ENCODE measurements at places on chromosomes 1 and 21. TPM values are rescaled to one million over a fixed set of nuclear protein-coding genes. Genes with fewer than 3 reads are reported as not detected.
A peak's percentile ranks its signal among the peaks of the same experiment; 100 is the strongest.

GJC2 gene
- total RNA-seq = 2.8 TPM

SYPL2 gene
- not detected for total RNA-seq

KRTAP19-8 gene
- not detected for total RNA-seq

MAP10 gene
- 1.1 TPM for total RNA-seq

MYBPH gene
- total RNA-seq = not detected

FAM163A gene
- not detected for total RNA-seq

FABP3 gene
- not detected for total RNA-seq

AKT3 gene
- 84.2 TPM for total RNA-seq

S100A14 gene
- total RNA-seq = not detected

- H3K27ac ChIP-seq = no peak overlapping the region
- no peaks in the 10 kb centered on the region for H3K4me1 ChIP-seq
- no peaks in the 10 kb centered on the region for H3K27me3 ChIP-seq
- no peak overlapping the region for H3K4me3 ChIP-seq
Observed at GRCh38 chr1:91761295-91761721, 124.6 kb downstream of the TGFBR3 start.

GRCh38 chr1:1155258-1155657, 18.4 kb upstream of the TTLL10 start:
- peaks cover 14% of the 10 kb centered on the region for H3K4me1 ChIP-seq
- H3K4me3 ChIP-seq = no peak overlapping the region
- H3K27me3 ChIP-seq = no peaks in the 10 kb centered on the region
- no peaks in the 10 kb centered on the region for H3K36me3 ChIP-seq
- H3K27ac ChIP-seq = no peak overlapping the region
- no peak for DNase-seq

GRCh38 chr1:92324784-92325183, 25.9 kb downstream of the RPAP2 start:
- H3K27me3 ChIP-seq = no peaks in the 10 kb centered on the region
- H3K4me1 ChIP-seq = no peaks in the 10 kb centered on the region
- H3K27ac ChIP-seq = no peak overlapping the region
- no peak overlapping the region for H3K4me3 ChIP-seq

DNA sequence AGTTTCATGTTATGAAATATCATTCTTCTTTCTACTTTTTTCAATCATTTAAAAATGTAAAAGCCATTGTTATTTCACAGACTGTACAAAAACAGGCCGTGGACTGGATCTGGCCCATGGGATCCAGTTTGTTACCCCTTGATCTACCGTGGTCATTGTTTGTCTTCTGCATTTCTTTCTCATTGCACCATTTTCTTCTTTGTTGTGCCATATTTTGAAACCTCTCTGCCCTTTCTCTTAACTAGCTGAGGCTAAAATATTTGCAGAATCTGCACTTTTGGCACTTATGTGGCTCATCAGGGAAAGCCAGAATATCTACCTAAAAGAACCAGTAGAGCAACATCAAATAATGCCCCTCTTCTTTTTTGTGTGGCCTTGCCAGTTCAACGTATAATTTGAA, 50.5 kb downstream of the DNAJC6 start:
- H3K4me3 ChIP-seq = no peak overlapping the region
- no peaks in the 10 kb centered on the region for H3K4me1 ChIP-seq
- DNase-seq = no peak

GRCh38 chr1:209831615-209832014, 3.8 kb downstream of the UTP25 start:
- peaks cover 18% of the 10 kb centered on the region for H3K4me1 ChIP-seq
- H3K4me3 ChIP-seq = no peak overlapping the region
- DNase-seq = no peak
- no peaks in the 10 kb centered on the region for H3K27me3 ChIP-seq
- H3K27ac ChIP-seq = no peak overlapping the region

- H3K36me3 ChIP-seq = no peaks in the 10 kb centered on the region
- H3K4me1 ChIP-seq = no peaks in the 10 kb centered on the region
- DNase-seq = no peak
- H3K27ac ChIP-seq = no peak overlapping the region
- peaks cover 3% of the 10 kb centered on the region for H3K27me3 ChIP-seq
Observed at GRCh38 chr1:162319493-162320175, 57.0 kb downstream of the SPATA46 start.

GRCh38 chr1:21725748-21726392, 56.7 kb upstream of the RAP1GAP start:
- no peaks in the 10 kb centered on the region for H3K4me1 ChIP-seq
- DNase-seq = no peak
- H3K27ac ChIP-seq = no peak overlapping the region
- no peak overlapping the region for H3K4me3 ChIP-seq
- no peaks in the 10 kb centered on the region for H3K27me3 ChIP-seq
- peaks cover 72% of the 10 kb centered on the region for H3K36me3 ChIP-seq

GRCh38 chr1:39387452-39387851, 104.0 kb upstream of the BMP8A start:
- no peak overlapping the region for H3K27ac ChIP-seq
- no peak for DNase-seq
- no peaks in the 10 kb centered on the region for H3K27me3 ChIP-seq

DNA sequence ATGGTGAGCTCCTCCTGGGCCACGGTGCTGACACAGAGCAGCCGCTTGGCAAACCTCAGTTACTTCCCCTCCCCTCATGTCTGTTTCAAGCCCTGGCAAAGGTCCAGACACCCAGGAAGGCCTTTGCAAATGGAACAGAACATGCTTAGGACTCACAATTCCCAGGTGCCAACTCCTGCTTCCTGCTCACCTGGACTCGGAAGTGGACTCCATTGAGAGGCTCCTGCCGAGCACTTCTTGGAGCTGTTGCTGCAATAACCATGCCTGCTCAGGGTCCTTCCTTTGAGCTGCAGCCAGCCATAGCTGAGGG, 10.7 kb downstream of the DCST2 start:
- no peaks in the 10 kb centered on the region for H3K27me3 ChIP-seq
- no peak for DNase-seq
- H3K27ac ChIP-seq = no peak overlapping the region
- H3K4me1 ChIP-seq = peaks cover 7% of the 10 kb centered on the region
- H3K36me3 ChIP-seq = peaks cover 2% of the 10 kb centered on the region
- no peak overlapping the region for H3K4me3 ChIP-seq

- peak within 1 kb of the TSS; percentile 49 for H3K27ac ChIP-seq
- H3K4me3 ChIP-seq = peak within 1 kb of the TSS; percentile 77
- no peaks in the 10 kb centered on the region for H3K36me3 ChIP-seq
- peak; percentile 82 for DNase-seq
- H3K27me3 ChIP-seq = no peaks in the 10 kb centered on the region
Observed at GRCh38 chr1:11934302-11935056, at the start of gene PLOD1. TSS of gene PLOD1 (plus strand) at chr1:11934717. CDS start at chr1:11934780, 63 bp downstream.

DNA sequence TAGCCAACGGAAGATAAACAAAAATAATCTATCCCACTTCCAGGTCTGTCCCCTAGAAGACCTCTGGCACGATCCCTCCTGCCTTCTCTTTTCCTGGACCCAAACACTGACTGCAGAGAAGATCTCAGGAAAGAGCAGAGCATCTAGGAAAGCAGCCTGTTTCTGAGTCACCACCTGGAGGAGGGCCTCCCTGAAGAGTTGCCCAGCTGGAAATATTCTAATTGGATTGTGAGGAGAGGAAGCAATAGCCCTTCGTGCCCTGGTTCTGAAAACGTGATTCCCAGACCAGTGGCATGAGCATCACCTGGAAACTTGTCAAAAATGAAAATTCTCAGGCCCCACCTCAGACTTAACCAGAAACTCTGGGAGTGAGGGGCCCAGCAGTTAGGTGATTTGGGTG, 411.1 kb downstream of the SETD4 start:
- H3K36me3 ChIP-seq = no peaks in the 10 kb centered on the region
- H3K4me1 ChIP-seq = no peaks in the 10 kb centered on the region
- DNase-seq = no peak
- H3K27me3 ChIP-seq = no peaks in the 10 kb centered on the region

- DNase-seq = no peak
- H3K27me3 ChIP-seq = no peaks in the 10 kb centered on the region
- H3K4me3 ChIP-seq = no peak overlapping the region
- no peaks in the 10 kb centered on the region for H3K36me3 ChIP-seq
- no peaks in the 10 kb centered on the region for H3K4me1 ChIP-seq
- H3K27ac ChIP-seq = no peak overlapping the region
Observed at GRCh38 chr21:45313015-45313414, 25.3 kb upstream of the POFUT2 start.

DNA sequence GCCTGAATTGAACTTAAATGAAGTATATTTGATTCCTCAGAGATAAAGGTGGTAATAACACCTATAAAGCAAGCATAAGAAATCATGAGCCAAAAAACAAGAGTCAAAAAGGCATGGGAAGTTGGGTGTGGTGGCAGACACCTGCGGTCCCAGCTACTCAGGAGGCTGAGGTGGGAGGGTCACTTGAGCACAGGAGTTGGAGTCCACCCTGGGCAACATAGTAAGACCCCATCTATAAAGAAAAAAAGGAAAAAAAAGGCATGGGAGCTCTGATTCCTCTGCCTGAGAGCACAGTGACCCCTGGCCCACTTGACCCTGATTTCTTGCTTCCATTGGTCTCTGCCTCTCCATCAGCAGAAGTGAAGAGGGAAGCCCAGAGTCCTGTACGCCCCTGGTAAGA, 40.3 kb downstream of the MT1HL1 start:
- no peaks in the 10 kb centered on the region for H3K27me3 ChIP-seq
- no peak overlapping the region for H3K27ac ChIP-seq
- no peak overlapping the region for H3K4me3 ChIP-seq
- H3K4me1 ChIP-seq = no peaks in the 10 kb centered on the region

- H3K4me1 ChIP-seq = peaks cover 16% of the 10 kb centered on the region
- no peak overlapping the region for H3K27ac ChIP-seq
- no peak for DNase-seq
- H3K27me3 ChIP-seq = no peaks in the 10 kb centered on the region
Observed at GRCh38 chr1:21648791-21649190, 20.4 kb downstream of the RAP1GAP start.

DNA sequence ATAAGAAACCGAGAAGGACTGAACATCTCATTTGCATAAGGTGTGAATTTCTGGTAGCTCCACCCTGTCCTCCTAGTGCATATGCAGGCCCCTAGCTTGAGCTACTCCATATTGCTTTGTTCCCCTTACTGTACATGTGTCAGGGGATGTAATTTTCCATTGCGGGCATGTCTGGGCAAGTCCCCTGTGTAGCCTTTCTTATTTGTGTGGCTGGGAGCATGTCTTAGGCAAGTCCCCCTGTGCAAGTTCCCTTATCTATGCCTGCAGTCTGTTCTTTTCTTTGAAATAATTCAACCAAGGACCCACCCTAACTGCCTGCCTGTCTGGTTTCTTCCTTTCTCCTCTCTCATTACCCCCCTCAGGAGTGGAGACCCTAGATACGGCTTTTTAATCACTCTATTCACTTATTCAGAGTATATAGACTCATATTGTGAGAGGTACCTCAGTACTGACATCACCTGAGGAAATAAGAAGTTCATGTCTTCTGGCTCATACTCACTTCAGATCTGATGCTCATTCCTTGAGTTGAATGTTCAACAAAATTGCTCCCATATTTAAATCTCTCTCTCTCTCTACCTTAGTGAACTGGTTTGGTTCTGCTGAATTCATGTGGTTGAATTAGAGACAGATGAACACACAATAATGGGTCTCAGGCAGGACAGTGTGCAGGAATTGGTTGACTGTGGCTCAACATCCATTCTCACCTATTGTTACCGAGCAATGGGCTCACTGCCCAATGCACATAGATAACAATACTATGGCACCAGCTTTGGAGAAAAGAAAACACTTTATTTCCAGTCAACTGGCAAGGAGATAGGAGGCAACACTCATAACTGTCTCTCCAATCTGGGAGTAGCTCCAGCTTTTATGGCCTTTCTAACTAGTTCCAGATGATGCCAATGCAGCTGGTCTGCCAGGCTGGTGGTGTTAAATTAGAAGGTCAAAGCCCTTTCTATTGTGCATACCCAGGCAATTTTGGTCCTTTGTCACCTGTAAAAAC, 27.9 kb upstream of the NPL start:
- DNase-seq = peak; percentile 41
- no peak overlapping the region for H3K27ac ChIP-seq
- H3K4me1 ChIP-seq = no peaks in the 10 kb centered on the region
- H3K27me3 ChIP-seq = no peaks in the 10 kb centered on the region
- no peaks in the 10 kb centered on the region for H3K36me3 ChIP-seq

DNA sequence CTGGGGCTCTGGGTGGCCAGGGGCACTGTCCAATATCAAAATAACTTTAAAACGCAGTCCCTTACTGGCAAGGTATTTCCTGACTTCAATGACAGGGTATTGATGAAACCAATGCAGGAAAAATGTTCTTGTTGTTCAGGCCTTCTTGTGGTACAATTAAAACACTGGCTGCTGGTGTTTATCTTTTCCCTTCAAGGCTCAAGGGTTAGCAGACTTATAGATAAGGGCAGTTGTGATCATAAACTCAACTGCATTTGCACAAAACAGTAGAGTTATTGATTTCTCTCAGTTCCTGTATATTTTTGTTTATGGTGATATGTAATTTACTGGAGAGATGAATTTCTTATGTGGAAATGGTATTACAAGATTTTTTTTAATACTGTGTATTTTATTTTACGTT, 2.7 kb upstream of the CD84 start:
- no peaks in the 10 kb centered on the region for H3K27me3 ChIP-seq
- no peaks in the 10 kb centered on the region for H3K36me3 ChIP-seq
- no peak overlapping the region for H3K4me3 ChIP-seq
- no peak overlapping the region for H3K27ac ChIP-seq

DNA sequence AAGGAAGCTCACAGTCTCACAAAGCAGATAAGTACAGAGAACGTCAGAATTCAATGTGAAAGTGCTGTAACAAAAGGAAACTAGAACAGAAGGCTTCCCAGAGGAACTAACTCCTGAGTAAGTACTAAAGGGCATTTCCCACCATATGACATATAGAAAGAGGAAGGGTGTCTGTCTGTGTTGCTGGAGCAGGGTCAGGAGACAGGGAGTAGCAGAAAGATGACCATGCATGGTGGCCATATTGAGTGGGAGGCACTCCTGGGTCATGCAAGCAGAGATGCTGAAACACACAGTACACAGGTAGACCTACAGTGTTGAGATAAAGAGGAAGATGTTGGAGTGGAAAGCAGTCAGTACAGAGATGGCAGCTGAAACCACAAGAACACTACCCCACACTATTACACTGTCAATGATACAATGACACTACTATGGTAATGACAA, 47.3 kb downstream of the SLC25A24 start:
- H3K4me3 ChIP-seq = no peak overlapping the region
- no peaks in the 10 kb centered on the region for H3K4me1 ChIP-seq
- H3K36me3 ChIP-seq = peaks cover 57% of the 10 kb centered on the region
- no peak overlapping the region for H3K27ac ChIP-seq
- no peak for DNase-seq

DNA sequence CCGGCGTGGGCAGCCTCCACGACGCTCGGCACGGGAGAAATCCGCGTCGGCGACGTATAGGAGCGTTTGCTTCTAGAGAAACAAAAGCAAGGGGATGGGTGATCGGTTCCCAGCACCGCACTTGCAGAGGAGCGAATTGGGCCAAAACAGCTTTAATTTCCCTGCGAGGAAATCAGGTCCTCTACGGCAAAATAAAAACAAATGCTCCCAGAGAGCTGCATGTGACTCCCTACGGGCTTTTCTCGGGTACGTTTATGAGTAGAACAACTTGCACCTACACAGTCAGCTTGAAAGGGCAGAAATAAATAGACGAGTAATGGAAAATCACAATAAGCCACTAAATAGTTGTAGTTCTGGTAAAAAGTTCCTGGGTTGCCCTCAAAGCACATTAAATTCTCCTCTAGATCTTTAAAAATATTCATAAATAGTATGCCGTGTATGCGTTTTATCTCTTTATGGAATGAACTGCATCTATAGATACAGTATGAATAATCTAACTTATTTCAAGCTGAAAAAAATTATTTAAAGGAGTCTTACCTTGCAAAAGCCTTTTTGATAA, 1.2 kb downstream of the NHLH2 start:
- peaks cover 53% of the 10 kb centered on the region for H3K27me3 ChIP-seq
- H3K27ac ChIP-seq = no peak overlapping the region
- DNase-seq = no peak
- no peak overlapping the region for H3K4me3 ChIP-seq
- H3K36me3 ChIP-seq = no peaks in the 10 kb centered on the region

Data from CD4-positive, CD25-positive, alpha-beta regulatory T cell (primary cell).